Fibroblast of skin of right biceps (primary cell): ENCODE measurements at places on chromosomes 13 and 19.

GRCh38 chr13:113049521-113049941, 56.1 kb upstream of the F7 start:
- DNase-seq, result no peak

DNA sequence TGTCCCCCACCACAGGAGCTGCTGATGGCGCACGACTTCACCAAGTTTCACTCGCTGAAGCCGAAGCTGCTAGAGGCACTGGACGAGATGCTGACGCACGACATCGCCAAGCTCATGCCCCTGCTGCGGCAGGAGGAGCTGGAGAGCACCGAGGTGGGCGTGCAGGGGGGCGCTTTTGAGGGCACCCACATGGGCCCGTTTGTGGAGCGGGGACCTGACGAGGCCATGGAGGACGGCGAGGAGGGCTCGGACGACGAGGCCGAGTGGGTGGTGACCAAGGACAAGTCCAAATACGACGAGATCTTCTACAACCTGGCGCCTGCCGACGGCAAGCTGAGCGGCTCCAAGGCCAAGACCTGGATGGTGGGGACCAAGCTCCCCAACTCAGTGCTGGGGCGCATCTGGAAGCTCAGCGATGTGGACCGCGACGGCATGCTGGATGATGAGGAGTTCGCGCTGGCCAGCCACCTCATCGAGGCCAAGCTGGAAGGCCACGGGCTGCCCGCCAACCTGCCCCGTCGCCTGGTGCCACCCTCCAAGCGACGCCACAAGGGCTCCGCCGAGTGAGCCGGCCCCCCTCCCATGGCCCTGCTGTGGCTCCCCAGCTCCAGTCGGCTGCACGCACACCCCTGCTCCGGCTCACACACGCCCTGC, 4.4 kb upstream of the NOP53 start:
- DNase-seq, result no peak

- DNase-seq, result no peak
Observed at GRCh38 chr13:113852536-113853517, 11.0 kb downstream of the GAS6 start.

- no peak for DNase-seq
Observed at GRCh38 chr13:40204246-40204645, 462.2 kb downstream of the FOXO1 start.
